CD4-positive, alpha-beta T cell treated with Interleukin-6 for 4 hours (primary cell): ENCODE measurements at places on chromosomes 11 and 22.

DNA sequence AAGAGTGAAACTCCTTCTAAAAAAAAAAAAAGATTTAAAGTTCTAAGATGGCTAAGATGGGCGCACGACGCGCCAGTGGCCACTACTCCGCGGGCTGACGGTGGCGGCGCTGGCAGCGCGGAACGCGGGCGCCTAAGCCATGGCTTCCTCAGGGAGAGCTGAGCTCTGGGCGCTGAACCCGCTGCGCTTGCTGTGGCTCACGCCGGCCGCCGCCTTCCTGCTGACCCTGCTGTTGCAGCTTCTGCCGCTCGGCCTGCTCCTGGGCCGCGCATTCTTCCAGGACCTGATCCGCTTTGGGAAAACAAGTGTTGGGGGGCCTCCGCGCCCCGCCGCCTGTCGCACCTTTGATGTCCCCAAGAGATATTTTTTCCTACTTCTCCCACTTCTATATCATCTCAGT, 19.5 kb downstream of the OOSP3 start:
- DNase-seq = no peak

DNA sequence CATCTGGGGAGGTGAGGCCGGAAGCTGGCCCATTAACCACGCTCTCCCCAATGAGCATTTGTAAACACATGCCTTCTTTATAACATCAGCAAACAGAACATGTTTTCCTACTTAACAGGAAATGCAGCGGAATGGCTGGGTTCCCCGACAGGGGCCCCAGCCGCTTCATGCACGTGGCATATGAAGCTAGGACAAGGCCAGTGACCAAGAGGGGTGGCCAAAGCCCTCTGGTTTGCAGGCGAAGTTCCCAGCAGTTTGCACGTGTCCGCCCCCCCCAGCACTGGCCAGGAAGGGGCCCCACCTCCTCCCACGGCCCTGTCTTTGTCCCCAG, 38.7 kb upstream of the LINC01488 start:
- no peak for DNase-seq

DNA sequence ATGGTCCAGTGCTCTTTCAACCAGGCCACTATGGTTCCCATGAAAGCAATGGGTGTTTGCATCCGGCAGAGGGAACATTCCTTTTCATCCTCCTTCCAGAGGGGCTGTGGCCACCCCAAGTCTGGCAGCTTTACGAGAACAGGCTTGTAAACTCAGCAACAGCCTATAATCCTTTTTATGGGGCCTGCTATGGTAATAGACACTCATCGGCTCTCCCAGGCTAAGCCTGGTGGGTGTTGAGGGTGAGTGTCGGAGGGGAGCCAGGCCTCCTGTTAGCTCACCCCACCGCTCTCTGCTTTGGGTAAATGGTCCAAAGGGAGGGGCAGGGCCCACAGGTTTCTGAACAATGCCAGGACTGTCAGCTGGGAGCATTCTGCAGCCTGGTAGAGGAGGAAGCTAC, 111.6 kb upstream of the CD82 start:
- no peak for DNase-seq

GRCh38 chr11:111745719-111746504, 20.3 kb downstream of the PPP2R1B start:
- DNase-seq = no peak

DNA sequence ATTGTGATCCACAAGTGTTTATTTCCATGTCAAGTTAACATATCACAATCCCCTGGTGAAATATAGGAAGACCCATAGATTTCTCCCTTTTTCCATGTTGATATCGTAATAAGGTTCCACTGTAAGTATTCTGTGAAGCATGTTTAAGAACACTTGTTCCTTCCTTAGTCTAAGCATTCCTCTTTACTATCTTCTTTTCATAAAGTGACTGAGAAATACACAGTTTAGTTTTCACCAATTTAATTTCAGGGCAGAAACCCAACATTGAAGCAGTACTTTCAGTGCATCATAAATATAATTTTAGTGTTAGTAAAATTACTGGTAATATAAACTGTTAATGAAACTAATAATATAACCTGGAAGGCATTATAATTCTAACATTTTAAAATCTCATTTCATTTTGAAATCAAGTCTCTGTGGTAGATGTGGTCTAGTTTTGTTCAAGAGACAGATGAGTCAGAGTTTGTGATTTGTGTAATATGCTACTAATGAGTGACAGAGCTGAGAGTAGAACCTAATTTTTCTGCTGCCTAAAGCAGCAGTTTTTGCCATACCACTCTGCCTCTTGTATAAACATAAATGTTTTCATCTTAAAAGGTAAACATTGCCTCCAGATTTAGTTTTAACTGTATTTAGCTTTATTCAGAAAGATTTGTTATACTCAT, 79.4 kb downstream of the ATM start:
- DNase-seq = no peak

GRCh38 chr22:25153961-25154666, 45.5 kb upstream of the CRYBB3 start:
- no peak for DNase-seq

DNA sequence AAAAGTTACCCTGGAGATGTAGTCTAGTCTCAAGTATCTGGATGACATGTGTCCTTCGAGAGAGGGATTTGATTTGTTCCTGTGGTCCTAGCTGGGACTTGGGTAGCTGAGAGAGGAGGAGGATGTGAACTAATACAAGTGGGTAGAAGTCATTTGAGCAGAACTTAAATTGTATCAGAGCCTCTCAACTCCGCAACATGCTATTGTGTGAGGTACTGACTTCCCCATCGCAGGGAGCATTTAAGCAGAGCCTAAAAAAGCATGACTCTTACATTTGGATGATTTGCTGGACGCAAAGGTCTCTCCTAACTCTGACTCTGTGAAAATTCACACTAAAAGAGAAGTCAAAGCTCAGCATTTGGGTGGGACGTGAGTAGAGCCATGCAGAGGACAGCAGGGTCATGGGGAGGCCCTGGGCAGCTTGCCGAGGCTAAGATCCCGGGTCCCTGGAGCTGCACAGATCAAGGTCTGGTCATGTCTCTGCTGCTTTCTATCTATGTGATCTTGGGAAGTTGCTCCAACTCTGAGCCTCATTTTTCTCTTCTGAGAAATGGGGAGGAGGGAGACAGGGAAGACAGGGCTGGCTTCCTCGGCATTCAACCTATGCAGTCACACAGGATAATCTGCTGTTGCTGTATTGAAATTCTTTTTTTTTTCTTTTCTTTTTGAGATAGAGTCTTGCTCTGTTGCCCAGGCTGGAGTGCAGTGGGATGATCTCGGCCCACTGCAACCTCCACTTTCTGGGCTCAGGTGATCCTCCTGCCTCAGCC, 44.9 kb downstream of the CD82 start:
- no peak for DNase-seq

DNA sequence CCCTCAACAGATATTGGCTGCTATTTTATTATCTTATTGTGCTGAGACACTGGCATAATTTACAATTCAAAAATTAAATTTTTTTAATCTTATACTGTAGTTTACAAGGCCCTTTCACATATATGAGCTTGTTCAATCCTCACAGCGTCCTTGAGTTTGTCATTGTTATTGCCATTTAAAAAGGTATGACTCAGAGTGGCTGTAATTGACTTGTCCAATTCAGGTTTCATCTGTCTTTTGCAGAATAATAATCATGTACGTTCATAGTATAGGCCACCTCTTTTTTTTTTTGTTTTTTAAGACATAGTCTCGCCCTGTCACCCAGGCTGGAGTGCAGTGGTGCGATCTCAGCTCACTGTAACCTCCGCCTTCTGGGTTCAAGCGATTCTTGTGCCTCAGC, 11.5 kb downstream of the PTPRJ start:
- no peak for DNase-seq

GRCh38 chr11:118081241-118081958, 4.5 kb downstream of the TMPRSS4 start:
- no peak for DNase-seq

DNA sequence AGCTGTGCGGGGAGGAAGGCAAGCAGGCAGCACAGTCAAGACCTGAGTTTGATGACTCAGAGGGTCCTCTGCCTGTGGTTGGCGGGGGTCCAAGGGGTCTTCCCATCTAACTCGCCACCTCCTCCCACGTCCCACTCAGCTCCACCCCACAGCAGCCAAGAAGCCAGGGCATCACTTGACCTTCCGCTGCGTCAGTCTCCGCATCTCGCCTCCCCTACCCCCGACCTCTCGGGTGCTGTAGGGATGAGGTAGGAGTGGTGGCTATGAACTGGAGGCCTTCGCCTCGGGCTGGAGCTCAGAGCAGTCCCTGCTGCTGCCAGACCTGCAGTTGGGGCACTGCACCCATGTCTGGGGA, 90.6 kb downstream of the CDKN1C start:
- no peak for DNase-seq

- DNase-seq = no peak
These were observed 31.2 kb upstream of the SPON1 start for GRCh38 chr11:13931356-13931755.

DNA sequence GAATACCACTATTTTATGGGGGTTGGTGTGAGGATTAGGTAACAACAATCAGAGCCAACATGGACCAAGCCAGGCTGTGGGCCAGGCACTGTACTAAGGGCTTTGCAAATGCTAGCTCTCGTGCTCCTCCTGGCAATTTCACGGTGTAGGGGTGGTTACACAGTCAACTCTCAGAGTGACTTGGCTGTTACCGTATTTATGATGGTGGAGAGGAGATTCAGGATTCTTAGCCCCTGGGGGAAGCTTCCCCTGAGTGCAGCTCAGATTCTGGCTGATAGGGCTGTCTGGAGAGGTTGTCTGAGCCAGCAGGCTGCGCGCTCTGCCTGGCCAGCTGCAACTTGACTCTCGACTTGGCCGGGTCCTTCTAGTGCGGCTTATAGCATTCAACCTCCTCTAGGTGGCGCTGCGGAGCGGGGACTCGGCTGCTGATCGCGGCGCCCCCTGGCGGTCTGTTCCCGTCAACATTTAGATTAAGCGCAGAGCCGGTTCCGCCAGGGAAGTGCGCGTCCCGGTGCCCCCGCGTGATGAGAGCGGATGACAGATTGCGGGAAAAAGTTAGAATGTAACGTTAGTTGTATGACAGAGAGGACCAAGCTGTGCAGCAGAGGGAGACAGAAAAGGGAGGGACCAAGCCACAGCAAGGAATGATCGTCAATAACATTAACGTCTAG, 4.5 kb upstream of the NCF4 start:
- peak; percentile 97 for DNase-seq

DNA sequence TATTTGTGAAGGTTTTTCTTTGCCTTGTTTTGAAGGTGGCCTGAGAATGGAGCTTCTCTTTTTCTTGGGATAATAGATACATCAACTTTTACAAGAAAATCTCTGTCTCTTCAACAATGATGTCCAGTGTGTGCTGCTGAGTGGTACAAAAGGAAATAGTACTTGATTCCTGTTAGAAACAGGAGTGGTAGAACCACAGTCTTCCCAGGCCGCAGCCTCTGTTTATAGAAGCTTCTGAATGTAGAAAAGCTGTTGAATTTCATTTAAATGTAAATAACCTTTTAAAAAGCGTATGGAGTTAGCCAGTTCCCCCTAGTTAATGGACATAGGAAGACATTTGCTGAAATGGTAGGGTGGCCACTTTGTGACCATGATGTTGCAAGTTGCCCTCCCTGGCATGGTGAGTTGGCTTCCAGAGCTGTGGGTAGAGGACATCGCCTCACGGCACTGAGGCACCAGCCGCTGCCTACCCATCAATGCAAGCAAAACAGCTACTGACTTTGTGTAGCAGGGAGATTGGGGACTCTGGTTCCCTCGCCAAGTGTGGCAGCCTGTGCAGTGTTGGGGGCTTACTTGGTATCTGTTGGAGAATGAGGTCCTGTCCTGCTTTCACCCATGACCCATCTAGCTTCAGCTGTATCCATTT, 31.6 kb downstream of the C11orf91 start:
- DNase-seq = no peak

- DNase-seq = no peak
These were observed 8.2 kb downstream of the RASGRP2 start for GRCh38 chr11:64735725-64736259.

DNA sequence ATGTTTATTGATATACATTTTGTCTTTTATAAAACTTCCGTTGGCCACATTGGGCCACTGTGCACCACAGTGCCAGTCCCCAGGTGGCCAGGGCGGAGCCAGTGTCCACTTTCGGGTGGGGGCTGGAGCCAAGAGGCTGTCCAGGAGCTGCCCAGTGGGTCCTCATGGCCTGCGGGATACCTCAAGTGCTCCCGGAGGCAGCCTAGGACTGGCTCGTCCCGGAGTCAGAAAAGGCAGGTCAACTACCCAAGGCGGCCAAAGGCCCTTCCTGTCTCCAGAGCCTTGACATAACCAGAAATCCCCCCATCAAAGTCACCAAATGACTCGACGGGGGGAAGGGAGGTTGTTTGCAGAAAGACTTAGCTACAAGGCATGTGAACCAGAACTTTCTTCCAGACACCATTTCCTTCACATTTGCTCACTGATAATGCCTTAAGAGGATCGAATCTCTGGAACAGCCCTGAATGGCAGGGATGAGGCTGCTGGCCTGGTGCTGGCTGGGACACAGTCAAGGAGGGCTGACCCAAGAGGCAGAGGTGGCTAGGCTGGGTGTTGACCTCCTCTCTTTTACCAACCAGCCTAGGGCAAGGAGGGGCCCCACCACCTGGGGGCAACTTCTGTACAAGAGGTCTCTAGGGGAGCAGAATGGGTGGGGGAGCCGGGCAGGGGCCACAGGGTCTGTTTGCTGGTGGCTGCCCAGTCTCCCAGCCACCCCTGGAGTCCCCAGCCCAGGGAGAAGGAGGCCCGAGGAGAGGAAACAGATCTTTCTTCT, 8.4 kb downstream of the MRGPRF start:
- no peak for DNase-seq

DNA sequence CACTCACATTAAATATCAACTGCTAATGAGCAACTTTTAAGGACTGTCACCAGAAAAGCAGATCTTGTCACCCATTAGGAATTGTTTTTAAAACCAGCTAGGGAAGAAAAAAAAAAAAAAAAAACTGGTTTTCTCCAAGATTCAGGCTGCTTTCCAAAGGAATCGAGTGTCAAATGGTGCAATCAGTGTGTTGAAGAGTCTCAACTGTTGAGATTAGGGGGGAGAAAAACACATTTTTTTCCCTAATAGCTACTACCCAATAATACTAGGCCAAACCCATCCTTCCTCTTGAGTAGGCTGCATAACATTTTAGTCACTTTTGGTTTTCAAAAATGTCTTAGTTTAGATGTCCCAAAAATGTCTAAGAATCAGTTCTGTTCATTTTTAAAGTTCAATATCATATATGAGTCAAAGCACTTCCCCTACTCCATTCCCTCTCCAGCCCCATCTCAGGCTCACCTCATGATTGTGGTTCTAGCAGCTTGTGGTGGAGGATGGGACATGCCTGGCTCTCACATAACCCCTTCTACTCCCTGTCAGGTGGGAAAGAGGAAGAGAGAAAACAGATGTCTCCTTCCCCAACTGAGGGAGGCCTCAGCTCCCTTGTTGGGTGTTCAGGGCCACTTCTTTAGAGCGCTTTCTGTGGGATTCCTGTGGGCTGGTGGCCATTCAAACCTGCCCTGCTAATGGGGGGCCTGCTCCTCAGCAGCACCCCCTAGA, 193.6 kb downstream of the CWF19L2 start:
- DNase-seq = no peak

GRCh38 chr11:1205987-1206331, 16.9 kb upstream of the MUC5B start:
- DNase-seq = no peak

DNA sequence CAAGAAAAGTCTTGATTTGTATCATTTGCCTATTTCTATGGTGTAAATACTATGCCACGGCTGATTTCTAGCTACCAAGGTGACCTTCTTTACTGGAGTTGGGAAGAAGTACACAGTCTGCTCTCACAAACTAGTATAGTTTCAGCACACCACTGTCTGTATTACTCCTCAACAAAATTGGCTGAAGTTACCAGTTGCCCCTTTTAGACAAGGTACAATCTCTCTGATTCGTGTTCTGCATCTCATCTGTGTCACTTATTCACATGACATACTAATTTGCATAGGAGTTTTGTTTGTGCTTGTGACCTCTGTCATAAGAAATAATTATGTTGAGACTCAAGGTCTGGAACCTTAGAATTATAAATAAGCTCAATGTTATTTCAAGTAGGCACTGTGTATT, 97.3 kb downstream of the C11orf87 start:
- DNase-seq = no peak
